ENCODE measurements at places on chromosomes 6 and 20. TPM values are rescaled to one million over a fixed set of nuclear protein-coding genes. Genes with fewer than 3 reads are reported as not detected.

Gene PCED1A
- 36.6 TPM for total RNA-seq

Gene BPIFB1
- total RNA-seq, result 1.0 TPM

Gene RNF144B
- total RNA-seq, result 24.8 TPM

Gene SLC35D3
- not detected for total RNA-seq

Gene RIPOR2
- 29.2 TPM for total RNA-seq

Gene OR2H1
- not detected for total RNA-seq

Gene HSPA1L
- 1.9 TPM for total RNA-seq

Gene BTBD3
- total RNA-seq, result 15.4 TPM

Gene GCNT2
- total RNA-seq, result 1.4 TPM

Gene HDGFL1
- total RNA-seq, result not detected

Gene CST4
- total RNA-seq, result not detected

Gene COL21A1
- total RNA-seq, result 0.80 TPM

Gene CDH26
- 1.6 TPM for total RNA-seq

Gene C20orf204
- total RNA-seq, result 0.66 TPM

Gene GNMT
- 5.9 TPM for total RNA-seq

Gene KIAA1755
- total RNA-seq, result 4.3 TPM

Gene GATA5
- not detected for total RNA-seq

Gene KIF25
- 0.66 TPM for total RNA-seq

Gene CST3
- 1,982 TPM for total RNA-seq

Gene PPP1R14C
- not detected for total RNA-seq

Gene TRIM31
- total RNA-seq, result not detected

Gene LY6G6C
- total RNA-seq, result not detected

Gene SLC2A10
- 19.8 TPM for total RNA-seq

Gene KCNK16
- total RNA-seq, result not detected

Gene NELFCD
- total RNA-seq, result 78.7 TPM

Gene VSX1
- not detected for total RNA-seq

Gene SPINT4
- total RNA-seq, result not detected

Gene ESR1
- total RNA-seq, result 67.5 TPM

Gene SPO11
- not detected for total RNA-seq

Gene TMEM170B
- 5.6 TPM for total RNA-seq

Gene OPRL1
- total RNA-seq, result 3.4 TPM

Gene APCDD1L
- 0.73 TPM for total RNA-seq

Gene TCF15
- total RNA-seq, result 1.1 TPM

Gene TMEM63B
- total RNA-seq, result 18.9 TPM

Gene GRM1
- not detected for total RNA-seq

Data from breast epithelium (tissue), 4 donors.